ENCODE measurements at places on chromosomes 4 and X.

DNA sequence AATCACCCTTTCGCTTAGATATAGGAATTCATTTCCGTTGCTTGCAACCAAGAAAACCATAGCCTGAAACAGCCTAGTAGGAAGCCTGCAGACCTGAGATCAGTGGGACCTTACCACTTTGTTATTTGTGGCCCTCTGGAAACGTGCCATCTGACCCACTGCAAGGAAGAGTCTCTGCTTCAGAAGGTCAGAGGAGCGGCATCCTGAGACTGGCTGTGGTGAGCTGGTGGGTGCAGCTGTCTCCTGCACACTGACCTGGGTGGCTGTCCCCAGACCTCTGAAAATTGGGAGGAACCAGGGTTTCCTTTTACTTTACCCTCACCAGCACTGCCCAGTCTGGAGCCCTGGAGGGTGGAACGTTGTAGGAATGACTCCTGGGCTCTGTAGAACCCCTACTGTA is 18.2 kb downstream of the SHROOM2 start:
- DNase-seq = no peak

DNA sequence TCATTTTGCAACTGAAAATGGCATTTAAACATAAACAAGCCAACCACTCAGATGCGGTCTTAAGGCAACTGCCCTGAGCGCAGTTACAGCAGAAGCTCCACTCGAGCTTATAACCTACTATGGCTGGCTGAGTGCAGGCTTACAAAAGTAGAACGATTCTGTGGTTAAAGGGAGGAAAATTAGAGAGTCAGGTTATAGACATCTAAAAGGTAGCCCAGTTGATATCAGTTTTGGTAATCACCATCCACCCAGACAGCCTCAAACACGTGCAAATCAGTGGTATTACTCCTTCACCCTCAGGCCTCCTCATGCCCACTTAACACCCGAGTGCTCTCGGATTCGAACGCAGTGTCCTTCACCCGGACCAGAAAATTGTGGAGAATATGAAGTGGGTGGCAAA is 3.1 kb downstream of the LEF1 start:
- DNase-seq = no peak

GRCh38 chrX:120857240-120857639 is 18.4 kb downstream of the CT47B1 start:
- no peak for DNase-seq

GRCh38 chr4:153096344-153096743 is 107.9 kb upstream of the TRIM2 start:
- no peak for DNase-seq

GRCh38 chr4:75953509-75953908 is 12.7 kb upstream of the NAAA start:
- DNase-seq = no peak

DNA sequence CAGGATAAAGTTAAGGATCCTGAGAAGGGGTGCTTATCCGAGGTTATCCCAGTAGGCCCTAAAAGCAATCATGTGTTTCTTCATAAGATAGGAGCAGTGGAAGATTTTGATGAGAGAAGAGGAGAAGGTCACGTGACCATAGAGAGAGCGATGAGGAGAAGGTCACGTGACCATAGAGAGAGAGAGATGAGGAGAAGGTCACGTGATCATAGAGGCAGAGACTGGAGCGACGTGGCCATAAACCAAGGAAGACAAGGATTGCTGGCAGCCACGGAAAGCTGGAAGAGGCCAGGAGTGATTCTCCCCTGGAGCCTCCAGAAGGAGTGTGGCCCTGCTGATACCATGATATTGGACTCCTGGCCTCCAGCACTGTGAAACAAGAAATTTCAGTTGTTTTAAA is 38.4 kb upstream of the ZNF518B start:
- no peak for DNase-seq

- DNase-seq = no peak
Measured at GRCh38 chr4:53779025-53779424, 187.7 kb upstream of the LNX1 start.

- DNase-seq = no peak
Measured at GRCh38 chrX:121851033-121851432, 803.6 kb downstream of the GLUD2 start.

DNA sequence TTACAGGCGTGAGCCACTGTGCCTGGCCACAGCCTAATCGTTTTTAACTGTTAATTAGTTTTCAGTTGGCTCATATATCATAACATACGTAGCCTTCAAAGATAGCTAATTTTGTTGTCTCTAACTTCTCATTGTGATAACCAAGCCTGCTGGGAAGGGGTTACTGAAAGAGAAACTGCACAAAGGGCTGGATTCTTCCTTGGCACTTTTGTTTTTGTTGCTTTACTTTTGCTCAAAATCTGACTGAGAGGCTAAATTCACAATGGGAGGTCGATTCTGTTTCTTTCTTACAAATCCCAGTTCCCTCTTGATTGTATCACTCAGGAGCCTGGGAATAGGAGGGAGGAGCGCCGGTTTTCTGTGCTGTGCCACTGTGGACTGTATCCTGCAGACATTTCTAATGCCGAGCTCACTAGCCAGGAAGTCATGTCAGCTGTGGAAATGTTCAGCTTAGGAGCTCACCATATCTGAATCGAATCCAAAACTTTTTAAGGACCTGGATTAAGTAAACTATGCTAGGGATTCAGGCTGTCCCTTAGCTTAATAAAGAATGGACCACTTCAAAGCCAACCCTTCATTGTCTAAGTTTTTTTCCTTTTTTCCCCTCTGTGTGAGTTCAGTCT is 120.5 kb upstream of the FAT1 start:
- DNase-seq = no peak

DNA sequence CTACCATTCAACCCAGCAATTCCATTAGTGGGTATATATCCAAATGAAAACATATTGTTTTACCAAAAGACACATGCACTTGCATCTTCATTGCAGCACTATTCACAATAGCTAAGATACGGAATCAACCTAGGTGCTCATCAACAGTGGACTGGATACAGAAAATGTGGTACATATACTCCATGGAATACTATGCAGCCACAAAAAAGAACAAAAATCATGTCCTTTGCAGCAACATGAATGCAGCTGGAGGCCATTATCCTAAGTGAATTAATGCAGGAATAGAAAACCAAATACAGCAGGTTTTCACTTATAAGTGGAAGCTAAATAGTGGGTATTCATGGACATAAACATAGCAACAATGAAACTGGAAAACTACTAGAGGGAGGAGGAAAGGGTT is 38.1 kb upstream of the BBS7 start:
- DNase-seq = no peak

GRCh38 chr4:187887906-187888305 is 107.7 kb upstream of the ZFP42 start:
- DNase-seq = no peak

Data from stimulated activated CD4-positive, alpha-beta T cell treated with anti-CD3 and anti-CD28 coated beads, Interleukin-4, amount 100 ng/mL, for 1 hour (primary cell).